ENCODE measurements at places on chromosomes 13 and 19. TPM values are rescaled to one million over a fixed set of nuclear protein-coding genes. Genes with fewer than 3 reads are reported as not detected.

HSD17B14 gene
- polyA plus RNA-seq, result 12.5 TPM

FSD1 gene
- 4.8 TPM for polyA plus RNA-seq

ZNF675 gene
- polyA plus RNA-seq, result 32.4 TPM

FBN3 gene
- polyA plus RNA-seq, result not detected

RNF17 gene
- polyA plus RNA-seq, result not detected

TMEM147 gene
- 95.0 TPM for polyA plus RNA-seq

ZFP14 gene
- 20.7 TPM for polyA plus RNA-seq

KIR2DL4 gene
- polyA plus RNA-seq, result not detected

OR7E24 gene
- not detected for polyA plus RNA-seq

TEKTIP1 gene
- not detected for polyA plus RNA-seq

SIGLEC8 gene
- polyA plus RNA-seq, result not detected

TTC9B gene
- polyA plus RNA-seq, result 14.9 TPM

SIGLEC5 gene
- not detected for polyA plus RNA-seq

COL5A3 gene
- 0.52 TPM for polyA plus RNA-seq

FGF9 gene
- polyA plus RNA-seq, result 63.9 TPM

KLK4 gene
- polyA plus RNA-seq, result not detected

RXFP2 gene
- not detected for polyA plus RNA-seq

ANKLE1 gene
- polyA plus RNA-seq, result not detected

KLF12 gene
- 7.3 TPM for polyA plus RNA-seq

All from Purkinje cell (primary cell).